Fibroblast of pulmonary artery (primary cell): ENCODE measurements at places on chromosomes 7 and 10.

- no peak for DNase-seq
Observed at GRCh38 chr7:95910341-95910740, 138.0 kb downstream of the DYNC1I1 start.

DNA sequence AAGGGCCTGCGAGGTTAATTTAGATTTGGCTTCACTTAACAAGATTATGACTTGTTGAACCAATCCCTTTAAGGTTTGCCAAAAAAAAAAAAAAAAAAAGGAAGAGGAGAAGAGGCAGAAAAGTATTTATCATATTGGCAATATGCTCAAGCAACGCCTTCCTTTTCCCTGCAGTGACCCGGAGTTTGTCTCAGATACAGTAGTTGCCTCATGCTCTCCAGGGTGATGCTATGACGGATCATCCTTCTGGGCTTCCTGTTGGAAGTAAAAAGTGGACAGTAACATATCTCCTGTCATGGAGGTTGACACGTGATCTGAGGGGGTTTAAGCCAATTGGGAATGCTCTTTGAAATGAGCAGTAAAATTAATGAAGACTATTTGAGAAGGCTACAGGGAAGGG is 117.3 kb downstream of the BMPER start:
- no peak for DNase-seq

DNA sequence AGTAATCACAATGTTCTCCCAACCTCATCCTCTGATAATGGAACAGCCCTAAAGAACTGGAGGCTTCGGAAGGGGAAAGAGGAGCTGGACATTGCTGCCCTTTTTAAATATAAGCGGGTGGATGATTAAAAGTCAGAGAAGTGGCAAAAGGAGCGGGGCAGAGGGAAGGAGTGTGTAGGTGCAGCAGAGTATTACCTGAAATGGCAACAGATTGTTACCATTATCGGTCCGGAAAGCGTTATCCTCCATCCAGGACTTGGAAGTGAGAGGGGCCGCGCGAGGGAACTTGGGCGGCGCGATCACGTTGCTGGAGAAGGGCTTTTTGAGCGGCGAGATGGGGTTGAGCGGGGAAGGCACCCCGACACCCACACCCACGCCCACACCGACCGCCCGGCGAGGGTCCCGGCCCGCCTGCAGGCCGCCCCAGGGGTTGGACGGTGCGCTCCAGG is 51.7 kb downstream of the CPEB3 start:
- no peak for DNase-seq

DNA sequence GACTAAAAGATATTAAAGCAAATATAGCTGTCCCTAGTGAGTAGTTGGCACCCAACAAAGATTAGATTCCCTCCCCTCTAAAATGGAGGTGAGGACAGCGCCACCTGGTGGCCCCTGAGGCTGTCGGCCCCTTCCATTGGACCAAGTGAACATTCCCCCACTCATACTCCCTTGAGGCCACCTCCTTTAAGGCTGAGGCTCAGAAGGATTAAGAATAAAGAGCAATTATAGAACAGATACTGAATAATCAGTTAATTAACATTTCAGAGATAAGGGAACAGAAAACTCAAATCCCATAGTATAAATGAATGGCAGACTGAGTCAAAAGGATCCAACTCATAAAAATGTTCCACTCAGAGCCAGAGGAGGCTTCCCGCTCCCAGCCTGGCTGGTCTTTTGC is 130.4 kb upstream of the GHITM start:
- DNase-seq = peak; percentile 6

DNA sequence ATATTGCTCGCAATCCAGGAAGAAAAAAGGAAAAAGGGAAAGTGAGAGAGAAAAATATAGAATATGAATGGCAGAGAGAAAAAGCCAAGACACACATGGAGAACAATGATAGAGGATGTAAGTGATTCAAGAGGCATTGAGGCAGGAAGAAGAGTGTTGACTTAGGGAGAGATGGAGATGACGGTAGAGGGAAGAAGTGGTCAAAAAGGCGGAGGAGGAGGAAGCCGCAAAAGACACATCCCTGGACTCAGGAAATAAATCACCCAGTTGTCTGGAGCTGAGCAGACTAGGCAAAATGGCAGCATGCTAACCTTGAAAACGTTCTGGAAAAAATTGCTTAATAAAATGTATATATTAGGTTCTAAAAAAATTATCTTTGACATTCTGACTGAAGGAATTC is 17.7 kb upstream of the GPR37 start:
- DNase-seq = no peak
